T-helper 17 cell (primary cell): ENCODE measurements at places on chromosomes 3 and 15.

DNA sequence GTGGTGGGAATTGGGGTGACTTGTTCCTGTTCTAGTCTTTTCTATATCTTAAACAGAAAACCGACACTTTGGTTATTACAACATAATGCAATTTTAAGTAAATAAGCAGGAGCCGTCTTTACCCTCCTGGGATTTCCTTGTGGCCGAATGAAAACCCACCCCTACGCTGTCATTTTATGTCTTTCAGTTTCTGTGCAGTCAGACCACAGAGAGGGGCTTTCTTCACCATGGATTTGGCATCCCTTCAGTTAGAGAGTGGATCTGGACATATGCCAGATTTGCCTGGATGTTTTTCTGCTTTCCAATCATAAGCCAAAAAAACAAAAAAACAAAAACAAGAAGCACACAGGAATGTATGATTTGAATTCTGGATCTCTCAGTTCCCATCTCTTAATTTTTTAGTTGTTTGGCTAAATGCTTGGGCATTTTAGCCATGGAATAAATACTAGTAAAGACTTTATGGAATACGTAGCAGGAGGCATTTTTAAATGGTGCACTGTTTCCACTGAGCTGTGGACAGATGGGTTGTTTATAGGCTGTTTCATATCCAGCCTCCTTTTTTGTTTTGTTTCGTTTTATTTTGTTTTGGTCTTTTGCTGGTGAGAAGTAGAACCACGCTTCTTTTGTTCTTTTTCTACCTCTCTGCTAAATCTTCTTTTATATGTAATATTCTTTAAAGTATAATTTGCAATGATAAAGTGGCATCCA, 272.9 kb downstream of the FEZF2 start:
- DNase-seq = no peak

- DNase-seq = no peak
These were observed 44.3 kb upstream of the UBE2E1 start for GRCh38 chr3:23761440-23761896.

DNA sequence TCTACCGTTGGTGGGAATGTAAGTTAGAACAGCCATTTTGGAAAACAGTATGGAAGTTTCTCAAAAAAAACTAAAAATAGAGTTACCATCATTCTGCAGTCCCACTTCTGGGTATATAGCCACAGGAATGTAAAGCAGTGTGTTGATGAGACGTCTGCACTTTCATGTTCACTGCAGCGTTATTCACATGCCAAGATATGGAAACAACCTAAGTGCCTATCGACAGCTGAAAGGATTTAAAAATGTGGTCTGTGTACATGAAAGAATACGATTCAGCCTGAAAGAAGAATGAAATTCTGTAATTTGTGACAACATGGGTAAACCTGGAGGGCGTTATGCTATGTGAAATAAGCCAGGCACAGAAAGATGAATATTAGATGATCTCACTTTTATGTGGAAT, 157.7 kb downstream of the THSD4 start:
- no peak for DNase-seq

GRCh38 chr3:43908456-43908855, 217.7 kb downstream of the ABHD5 start:
- no peak for DNase-seq

GRCh38 chr3:175413926-175414325, 554.8 kb downstream of the NAALADL2 start:
- DNase-seq = no peak

DNA sequence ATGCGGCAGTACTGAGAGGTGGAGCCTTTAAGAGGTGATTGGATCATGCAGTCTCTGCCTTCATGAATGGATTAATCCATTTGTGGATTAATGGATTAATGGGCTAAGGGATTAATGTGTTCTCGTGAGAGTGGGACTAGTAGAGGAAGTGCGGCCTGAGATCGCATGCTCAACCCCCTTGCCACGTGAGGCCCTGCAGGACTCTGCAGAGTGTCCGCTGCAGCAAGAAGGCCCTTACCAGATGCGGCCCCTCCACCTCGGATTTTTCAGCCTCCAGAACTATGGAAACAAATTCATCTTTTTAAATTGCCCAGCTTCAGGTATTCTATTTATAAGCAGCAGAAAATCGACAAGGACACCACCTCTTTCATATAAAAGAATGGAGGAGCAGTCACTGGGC, 148.8 kb downstream of the TPRA1 start:
- DNase-seq = no peak

- DNase-seq = no peak
These were observed 16.0 kb upstream of the NPAP1 start for GRCh38 chr15:24659622-24660021.

- no peak for DNase-seq
These were observed 138.1 kb downstream of the CHDH start for GRCh38 chr3:53708001-53708621.

DNA sequence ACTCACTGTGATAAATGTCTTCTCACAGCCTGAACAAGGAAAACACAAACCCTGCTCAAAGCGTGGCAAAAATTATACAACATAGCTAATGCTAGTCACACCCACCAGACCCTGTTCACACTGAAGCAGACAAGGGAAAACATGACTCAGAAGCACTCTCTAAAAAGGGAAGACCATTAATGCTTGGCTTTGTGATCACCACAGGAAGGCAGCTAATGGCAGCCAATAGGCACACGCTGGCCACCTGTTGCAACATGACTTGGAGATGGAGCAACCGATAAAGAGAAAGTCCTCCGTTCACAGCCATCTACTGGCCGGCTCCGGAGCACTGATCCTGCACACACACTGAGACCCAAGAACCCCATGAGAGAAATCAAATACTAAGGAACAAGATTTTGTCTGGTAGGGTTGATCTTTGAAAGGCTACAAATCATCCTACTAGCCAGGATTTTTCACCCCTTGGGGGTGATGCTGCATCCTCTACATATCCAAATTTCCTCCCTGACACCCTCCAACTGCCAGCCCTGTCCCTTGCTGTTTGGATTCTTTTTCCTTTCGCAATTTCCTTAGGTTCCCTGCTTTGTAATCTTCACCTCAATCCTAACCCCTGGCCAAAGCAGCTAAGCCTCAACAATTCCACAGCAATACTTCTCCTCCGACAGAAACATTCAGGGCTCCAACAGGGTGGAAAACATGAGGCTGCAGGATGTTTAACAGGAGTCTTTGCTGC, 3.2 kb downstream of the ZXDC start:
- DNase-seq = no peak

DNA sequence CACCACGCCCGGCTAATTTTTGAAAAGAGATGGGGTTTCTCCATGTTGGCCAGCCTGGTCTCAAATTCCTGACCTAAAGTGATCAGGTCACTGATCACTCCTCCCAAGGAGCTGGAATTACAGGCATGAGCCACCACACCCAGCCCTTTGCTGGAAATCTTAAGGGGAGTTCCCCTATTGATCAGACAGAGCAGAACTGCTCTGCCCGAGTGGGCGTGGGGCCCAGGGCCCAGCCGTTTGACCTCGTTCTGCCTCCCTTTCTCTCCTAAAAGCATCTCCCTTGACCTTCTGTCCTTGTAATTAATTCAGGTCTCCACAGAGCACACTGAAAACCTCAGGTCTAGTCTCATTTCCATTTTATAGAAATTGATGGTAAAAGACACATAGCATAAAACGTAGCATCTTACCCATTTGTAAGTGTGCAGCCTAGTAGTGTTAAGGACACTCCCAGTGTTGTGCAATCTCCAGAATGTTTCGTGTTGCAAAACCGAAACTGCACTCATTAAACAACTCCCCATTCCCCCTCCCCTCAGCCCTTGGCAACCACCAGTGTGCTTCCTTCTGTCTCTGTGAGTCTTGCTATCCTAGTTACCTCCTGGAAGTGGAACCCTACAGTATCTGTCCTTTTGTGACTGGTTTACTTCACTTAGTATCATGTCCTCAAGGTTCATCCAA, 89.3 kb downstream of the SLCO3A1 start:
- no peak for DNase-seq

DNA sequence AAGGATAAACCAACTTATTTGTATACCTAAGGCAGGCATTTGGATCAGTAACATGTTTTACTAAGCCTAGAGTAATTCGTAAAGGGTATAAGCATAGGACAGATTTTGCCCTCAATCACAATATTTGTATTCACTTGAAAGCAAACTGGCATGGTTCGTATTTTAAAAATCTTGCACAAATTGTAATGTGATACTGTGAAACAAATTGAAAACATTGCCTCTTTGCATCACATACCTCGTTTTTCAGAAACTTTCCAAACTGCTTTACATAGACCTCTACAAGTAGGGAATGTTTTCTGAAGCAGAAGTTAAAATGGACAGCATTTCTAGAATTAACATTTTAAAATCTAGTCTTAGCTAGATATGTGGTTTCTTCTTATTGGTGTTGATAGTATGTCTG, 11.6 kb downstream of the KBTBD8 start:
- no peak for DNase-seq
